ENCODE measurements at places on chromosomes 6 and 20.
A peak's percentile ranks its signal among the peaks of the same experiment; 100 is the strongest.

GRCh38 chr20:21640556-21640955, 64.9 kb upstream of the PAX1 start:
- DNase-seq, result no peak

- DNase-seq, result no peak
Measured at GRCh38 chr6:106178900-106179299, 92.8 kb downstream of the PRDM1 start.

DNA sequence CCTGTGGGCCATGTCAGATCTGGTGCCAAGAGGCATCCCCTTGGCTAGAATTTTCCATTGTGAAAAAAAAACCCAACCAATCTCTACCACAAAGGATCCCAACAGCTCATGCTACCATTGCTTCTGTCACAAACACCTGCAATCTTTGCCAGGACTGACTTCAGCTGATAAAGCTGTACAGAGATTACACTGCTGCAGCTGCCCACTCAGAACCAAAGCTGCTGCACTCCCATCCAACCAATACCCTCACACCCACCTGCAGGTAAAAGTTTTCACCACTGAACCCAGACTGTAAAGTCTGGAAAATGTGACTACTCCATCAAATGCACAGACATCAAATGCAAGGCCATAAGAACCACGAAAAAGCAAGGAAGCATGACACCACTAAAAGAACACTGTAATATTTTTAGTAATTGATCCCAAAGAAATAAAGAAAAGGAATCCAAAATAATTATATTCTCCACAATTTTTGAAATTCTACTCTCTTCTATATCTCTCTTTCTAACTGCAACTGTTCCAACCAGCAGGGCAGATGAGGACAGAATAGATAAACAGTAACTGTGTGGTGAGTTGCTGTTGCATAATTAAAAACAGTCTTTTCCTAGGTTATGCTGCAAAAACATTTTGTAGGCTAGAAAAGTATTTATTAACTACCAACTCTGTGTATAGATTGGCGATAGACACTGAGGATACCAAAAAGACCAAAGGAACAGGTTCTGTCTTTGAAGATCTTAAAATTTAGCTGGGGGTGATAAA, 128.0 kb upstream of the MCHR2 start:
- DNase-seq, result no peak

- DNase-seq, result no peak
Measured at GRCh38 chr6:139580592-139581484, 206.4 kb upstream of the CITED2 start.

DNA sequence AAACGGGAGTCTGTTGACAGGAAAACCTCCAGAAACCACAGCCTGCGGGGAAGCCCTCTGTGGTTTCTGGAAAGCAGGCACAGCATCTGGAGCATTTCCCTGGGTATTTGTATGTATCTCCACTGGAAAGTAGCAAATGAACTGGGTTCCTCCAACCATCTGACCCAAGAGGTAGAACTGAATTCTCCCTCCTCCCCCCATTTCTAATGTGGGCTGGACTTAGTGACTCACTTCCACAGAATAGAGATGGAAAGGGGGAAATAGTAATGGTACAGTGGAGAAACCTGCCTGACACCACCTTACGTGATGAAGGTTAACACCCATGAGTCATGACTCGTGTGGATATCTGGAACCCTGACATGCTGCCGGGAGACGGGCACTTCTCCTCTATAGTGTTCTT, 51.9 kb upstream of the XRN2 start:
- peak; percentile 7 for DNase-seq

All from fibroblast of the aortic adventitia (primary cell).